ENCODE measurements at places on chromosomes 2 and 18.

- no peak for DNase-seq
These were observed 33.7 kb upstream of the IL1R2 start for GRCh38 chr2:101958061-101958460.

DNA sequence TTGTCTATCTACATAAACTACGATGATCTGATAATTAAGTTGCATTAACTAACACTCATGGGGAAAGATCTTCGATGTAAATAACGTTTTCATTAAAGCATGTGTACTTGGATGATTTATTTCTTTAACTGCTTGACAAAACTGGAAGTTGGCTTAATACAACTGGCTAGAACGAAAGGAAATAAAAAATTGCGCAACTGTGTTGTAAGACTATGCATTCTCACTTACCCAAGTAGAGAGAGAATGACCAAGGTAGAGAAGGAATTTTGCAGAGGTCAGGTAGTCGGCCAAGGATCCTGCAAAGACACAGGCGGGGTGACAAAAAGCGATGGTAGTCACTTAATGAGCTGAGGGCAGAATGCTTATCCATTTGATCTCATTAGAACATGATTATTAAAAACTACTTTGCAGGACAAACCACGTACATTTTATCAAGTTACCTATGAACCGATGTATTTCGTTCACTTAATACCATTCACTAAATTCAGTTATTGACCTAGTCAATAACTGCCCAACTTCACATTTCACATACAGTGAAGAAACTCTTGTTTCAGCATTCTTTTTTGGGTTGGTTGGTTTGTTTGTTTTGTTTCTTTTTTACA is 900 bp downstream of the SLC40A1 start:
- no peak for DNase-seq

DNA sequence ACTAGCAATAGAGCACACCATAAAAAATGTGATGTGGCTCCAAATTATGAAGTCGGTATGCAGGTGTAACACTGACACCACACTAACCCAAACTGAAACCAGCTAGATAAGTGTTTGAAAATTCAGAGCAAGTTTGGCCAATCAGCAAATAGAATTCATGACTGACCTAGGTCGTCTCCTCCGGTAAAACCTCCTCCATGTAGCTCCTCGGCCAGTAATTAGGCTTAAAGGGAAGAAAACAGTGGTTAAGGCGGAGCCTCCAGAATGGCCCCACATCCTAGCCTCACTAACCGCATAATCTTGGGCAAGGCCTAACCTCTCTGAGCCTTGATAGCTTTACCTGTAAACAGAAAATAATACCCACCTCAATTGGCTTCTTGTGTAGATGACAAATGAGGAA is 30.1 kb downstream of the C1D start:
- no peak for DNase-seq

GRCh38 chr18:76499637-76500340 is 4.7 kb upstream of the ZNF516 start:
- DNase-seq, result no peak

- DNase-seq, result no peak
These were observed 6.7 kb downstream of the TUBB6 start for GRCh38 chr18:12314591-12315305.

GRCh38 chr2:12708508-12709206 is 8.1 kb upstream of the TRIB2 start:
- DNase-seq, result no peak

DNA sequence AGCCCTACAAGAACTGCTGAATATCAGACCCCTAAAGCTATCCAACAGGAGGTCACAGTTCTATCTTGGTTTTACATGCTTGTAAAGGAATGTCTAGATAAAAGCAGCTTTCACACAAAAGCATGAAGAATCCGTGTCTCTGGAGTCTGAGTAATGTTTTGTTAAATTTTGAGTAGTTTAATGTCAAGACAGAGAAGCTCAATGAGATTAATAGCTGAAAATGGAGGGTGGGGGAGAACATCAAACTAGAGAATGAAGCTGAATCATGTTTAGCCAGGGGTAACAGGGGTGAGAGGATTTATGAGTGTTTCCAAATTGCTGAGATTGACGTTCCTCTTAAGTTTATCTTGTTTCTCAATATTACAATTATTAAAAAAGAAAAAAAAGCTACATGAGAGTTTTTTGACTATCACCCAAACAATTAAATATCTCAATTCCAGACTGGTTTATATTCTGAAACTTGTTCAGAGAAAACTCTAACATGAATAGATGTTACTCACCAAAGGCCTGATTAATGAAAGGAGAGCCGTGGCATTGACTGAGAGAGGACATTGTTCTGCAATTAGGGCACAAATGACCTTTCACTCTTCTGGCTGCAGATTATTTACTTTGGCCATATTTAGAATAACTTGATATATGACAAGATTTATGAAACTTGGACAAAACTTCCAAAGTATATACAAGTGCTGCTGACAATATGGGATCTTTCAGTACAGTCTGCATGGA is 266.4 kb upstream of the ETAA1 start:
- DNase-seq, result no peak

DNA sequence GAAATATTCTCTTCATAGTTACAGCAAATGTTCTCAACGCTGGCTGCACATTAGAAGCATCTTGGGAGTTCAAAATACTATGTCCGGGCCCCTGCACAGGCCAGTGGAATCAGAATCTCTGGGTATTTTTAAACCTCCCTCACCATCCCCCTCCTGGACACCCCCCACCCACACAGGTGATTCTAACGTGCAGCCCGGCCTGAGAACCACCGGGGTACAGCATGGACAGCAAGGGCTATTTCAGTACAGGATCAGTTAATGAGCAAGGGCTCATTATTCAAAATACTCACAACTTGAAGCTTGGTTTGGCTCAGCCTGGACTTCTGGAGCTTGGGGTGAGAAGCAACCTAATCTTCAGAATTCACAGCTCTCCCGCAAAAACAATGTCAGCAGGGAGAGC is 31.4 kb downstream of the INO80C start:
- no peak for DNase-seq

DNA sequence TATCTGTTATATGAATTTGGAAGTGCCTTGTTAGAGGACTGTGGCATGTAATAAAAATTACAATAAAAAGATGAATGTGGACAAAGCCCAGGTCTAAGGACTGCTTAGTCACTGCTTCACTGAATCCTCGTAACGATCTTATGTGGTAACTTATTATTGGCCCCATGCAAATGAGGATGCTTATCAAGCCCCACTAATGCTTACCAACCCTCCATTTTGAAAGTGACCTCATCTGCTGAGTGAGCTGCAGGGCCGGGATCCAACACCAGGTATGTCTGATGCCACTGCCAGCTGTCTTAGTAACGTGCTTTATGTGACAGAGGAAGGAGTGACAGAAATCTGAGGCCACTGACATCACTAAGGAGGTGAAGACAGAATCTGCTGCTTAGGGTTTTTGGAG is 65.3 kb upstream of the CCDC85A start:
- no peak for DNase-seq

DNA sequence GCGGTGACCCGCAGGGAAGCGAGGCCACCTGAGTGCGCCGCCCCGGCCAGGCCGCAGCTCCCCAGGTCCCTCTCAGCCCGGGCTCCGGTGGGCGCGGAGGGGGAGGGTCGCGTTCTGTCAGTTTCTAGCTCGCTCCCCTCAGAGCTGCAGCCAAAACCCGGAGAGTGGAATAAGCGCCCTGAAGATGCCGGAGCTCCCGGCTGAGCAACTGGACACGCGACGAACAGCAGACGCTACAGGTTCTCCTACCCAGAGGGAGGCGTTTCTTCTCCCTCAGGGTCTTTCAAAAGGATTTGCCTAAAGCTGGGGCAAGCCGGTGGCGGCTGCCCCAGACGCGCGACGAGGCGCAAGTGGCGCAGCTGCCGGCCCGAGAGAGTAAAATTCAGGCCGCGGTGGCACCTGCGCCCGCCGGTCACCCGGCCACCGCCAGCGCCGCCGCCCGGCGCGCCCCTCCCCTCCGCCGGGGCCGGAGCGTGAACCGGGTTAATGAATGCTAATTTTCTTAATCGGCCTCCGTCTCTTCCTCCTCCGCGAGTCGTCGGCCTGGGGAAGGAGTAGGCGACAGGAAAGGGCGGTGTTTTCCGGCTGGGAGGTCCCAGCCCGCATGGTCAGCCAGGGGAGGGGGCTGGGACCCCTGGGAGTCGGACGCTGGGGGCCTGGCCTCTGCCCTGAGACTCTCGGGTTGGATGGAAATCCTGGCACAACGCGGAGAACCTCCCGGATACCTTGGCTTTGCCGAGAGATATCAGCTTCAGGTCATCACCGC is 845 bp upstream of the CDC42EP3 start:
- DNase-seq, result peak; percentile 77

- no peak for DNase-seq
These were observed 224.1 kb downstream of the MTX2 start for GRCh38 chr2:176493226-176493825.

GRCh38 chr2:22995576-22995975 is 389.4 kb upstream of the KLHL29 start:
- no peak for DNase-seq

DNA sequence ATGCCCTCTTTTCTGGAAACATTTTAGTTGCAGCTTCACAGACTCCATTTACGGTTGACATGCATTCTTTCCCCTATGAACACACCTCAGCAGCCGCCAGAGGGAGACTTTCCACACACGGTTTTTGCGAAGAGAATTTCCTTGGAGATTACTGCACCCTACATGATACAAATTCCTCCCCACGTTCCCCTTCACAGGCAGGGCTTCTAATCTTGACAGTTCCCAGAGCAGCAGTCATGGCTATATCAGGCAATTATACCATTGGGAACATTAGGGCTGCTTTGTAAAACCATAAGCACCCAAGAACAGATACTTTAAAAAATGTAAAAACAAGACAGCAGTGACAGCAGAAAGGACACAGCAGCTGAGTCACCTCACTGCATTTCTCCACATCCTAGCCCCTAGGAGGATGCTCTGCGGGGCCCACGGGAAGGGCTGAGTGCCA is 253.8 kb downstream of the TGIF1 start:
- DNase-seq, result peak; percentile 10

DNA sequence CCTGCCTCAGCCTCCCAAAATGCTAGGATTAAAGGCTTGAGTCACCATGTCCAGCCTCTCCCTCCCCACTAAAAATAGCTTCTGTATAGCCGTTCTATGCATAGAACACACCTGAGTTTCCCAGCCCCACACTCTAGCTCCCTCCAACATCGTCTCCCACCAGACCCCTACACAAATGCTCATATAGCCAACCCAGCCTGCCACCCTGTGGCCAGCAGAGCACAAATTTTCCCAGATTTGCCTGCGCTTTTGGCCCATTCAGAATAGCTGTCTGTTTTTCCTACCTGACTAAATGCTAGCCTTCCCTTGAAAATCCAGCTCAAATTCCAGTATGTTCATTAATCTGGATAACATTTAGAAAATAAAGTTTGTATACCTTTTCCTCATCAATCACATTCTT is 22.8 kb downstream of the TRABD2A start:
- no peak for DNase-seq

DNA sequence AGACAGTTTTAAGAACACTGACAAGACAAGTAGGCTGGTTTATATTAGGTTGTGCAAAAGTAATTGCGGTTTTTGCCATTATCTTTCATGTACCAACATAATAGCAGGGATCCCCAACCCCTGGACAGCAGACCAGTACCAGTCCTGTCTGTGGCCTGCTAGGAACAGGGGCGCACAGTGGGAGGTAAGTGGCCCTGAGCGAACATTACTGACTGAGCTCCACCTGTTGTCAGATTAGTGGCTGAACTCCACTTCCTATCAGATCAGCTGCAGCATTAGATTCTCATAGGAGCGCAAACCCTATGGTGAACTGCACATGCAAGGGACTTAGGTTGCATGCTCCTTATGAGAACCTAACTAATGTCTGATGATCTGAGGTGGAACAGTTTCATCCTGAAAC is 921.9 kb downstream of the CCDC85A start:
- no peak for DNase-seq

- no peak for DNase-seq
These were observed 893.2 kb upstream of the CRIM1 start for GRCh38 chr2:35462226-35462998.

DNA sequence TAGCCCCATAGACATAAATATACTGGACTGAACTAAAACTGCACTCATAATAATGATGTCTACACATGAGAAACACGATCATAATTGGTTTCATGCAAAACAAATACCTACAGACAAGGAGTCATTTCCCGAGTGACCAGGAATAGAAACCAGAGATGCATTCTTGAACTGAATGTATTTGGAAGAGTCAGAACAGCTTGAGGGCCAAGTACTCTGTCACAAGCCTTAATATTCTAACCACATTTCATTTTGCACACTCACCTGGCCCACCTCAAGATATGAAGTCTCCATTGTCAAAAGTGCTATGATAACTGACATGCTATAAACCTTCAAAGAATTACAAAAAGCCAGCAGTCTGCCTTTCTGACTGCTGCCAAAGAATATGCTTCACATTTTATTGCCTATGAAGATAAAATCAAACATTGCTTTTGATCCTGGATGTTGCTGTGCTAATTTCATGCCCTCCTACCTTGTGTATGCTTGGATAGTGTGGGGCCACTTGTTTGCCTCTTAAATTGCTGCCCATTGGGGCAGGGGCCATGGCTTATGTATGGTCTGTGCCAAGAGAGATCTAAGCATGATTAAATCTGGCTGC is 18.9 kb upstream of the ASAP2 start:
- no peak for DNase-seq

- DNase-seq, result no peak
These were observed 166.0 kb upstream of the VWC2L start for GRCh38 chr2:214244847-214245246.

- DNase-seq, result no peak
These were observed 60.6 kb downstream of the CTIF start for GRCh38 chr18:48599391-48599790.

GRCh38 chr2:12694990-12695774 is 21.6 kb upstream of the TRIB2 start:
- DNase-seq, result no peak

DNA sequence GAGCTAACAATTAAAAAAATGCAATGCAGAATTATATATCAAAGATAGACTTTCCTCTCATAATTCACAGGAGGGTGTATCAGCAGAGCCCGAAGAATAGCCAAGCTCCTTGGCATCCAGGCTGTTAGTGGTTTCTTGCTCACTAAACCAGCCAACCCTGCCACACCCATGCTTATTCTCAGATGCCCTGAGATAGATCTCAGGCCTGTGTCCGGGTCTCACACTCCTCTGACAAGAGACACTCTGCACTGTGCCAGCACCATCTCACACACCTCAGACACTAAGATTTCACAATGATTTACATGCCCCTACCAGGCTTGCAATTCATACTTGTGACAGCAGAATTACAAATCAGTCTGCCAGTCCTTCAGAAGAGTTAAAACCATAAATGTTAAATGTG is 64.5 kb downstream of the OSBPL1A start:
- no peak for DNase-seq

GRCh38 chr18:37251679-37252078 is 313.9 kb downstream of the CELF4 start:
- DNase-seq, result no peak
